CD4-positive, alpha-beta T cell treated with Interleukin-17A for 1 hour (primary cell): ENCODE measurements at places on chromosomes 2 and 18.

DNA sequence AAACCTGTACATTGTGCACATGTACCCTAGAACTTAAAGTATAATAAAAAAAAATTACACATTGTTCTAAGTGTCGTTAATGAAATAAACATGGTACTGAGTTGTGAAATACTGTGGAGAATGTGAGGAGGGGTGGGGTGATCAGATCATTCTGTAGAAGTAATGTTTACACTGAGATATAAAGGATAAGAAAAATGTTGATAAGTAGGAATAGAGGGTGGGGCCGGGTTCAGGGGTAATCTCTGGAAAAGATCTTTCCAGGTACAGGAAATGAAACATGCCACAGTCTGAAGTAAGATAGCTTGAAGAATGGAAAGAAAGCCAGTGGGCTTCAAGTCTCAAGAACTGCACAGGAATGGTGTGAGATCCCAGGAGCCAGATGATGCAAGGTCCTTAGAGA lies 1482.4 kb downstream of the LRP1B start:
- DNase-seq = no peak

- DNase-seq = no peak
These were observed 1.3 kb downstream of the KCMF1 start for GRCh38 chr2:84972207-84972783.

GRCh38 chr2:73373344-73373743 lies 12.3 kb upstream of the ALMS1 start:
- no peak for DNase-seq

DNA sequence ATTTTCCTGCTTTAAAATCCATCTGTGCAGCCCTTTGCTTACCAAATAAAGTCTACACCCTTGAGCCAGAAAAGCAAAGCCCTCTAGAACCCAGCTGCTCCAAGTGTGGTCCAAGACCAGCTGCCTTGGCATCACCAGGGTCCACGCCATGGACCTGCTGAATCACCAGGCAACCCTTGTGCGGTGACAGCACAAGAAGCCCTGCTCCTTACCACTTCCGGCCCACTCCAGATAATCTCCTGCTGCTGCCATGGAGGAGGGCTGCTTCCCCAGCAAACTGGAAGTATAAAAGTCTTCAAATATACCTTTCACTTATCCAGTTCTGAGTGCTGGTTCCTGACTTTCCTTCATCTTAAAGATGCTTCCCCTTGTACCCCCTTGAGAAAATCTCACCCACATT lies 106.0 kb upstream of the PKDCC start:
- DNase-seq = no peak

- DNase-seq = no peak
These were observed 377.0 kb downstream of the DCC start for GRCh38 chr18:52716973-52717372.

DNA sequence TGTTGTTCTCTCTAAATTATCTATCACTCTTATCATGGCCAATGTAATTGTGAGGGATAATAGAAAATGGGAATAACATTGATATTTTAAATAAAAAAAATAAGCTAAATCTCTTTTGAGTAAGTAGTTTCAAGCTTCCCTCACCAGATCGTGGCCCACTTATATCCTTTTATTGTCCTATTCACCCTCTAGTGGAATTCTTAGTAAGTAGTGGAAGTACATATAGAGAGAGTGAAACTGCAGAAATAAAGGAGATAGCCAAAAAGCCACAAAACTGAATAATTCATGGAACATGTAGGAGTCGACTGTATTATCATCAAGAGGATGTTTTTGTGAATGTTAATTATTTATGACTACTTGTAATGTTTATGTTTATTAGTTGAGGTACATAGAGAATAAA lies 66.1 kb upstream of the DTNA start:
- DNase-seq = no peak

GRCh38 chr18:74336656-74337055 lies 21.0 kb downstream of the C18orf63 start:
- no peak for DNase-seq

- DNase-seq = no peak
These were observed 36.8 kb downstream of the KCTD1 start for GRCh38 chr18:26511339-26512071.

DNA sequence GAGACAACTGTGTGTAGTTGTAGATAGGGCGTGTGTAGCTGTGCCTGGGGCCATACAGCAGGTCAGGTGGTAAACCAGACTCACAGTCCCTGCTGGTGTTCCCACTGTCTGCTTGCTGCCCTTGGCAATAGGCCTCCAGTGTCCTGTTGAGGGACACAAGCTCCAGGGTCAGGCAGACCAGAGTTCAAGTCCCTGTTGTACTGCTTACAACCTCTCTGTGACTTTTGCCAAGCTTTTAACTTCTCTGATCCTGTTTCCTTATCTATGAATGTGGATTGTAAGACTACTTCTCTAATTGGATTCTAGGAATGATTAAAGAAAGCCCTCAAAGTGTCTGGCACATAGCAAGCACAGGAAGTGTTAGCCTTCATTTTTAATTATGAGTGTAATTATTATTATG lies 68.6 kb downstream of the MERTK start:
- no peak for DNase-seq
